NCI-H1417 treated with DMSO at 0.1 percent for 48 hours (cell line): ENCODE measurements at places on chromosomes 6 and 20.

GRCh38 chr6:43628393-43629103 lies 516 bp downstream of the GTPBP2 start:
- no peak for DNase-seq

GRCh38 chr6:24549674-24550353 lies 55.0 kb downstream of the ALDH5A1 start:
- DNase-seq = no peak

DNA sequence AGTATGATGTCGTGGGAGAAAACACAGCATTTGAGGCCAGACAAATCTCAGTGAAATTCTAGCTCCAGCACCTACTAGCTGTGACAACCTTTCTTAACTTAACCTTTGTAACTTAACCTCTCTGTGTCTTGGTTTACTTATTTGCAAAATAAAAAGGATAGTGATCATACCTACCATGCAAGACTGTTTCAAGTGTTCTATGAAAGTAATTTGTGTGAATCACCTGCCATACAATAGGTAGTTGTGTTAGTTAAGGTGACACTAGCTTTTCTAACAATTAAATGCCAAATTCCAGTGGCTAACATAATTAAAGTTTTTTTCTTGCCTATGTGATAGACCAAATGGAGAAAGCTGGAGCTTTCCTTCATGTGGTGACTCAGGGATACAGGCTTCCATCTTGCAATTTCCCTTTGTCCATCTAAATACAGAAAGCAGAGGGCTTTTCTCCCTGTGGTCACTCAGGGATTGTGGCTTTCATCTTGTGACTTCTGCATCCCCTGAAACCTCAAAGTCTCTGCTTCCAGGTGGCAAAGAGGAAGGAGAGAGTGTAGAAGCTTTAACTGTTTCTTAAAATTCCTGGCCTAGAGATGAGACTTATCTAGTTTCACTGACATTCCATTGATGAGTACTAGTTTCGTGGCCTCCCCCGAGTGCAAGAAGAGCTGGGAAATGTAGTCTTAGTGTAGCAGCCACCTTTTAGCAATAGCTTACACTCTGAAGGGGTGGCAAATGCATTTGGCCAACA lies 311.4 kb downstream of the CLIC5 start:
- DNase-seq = no peak

- no peak for DNase-seq
These were observed 74.4 kb upstream of the FOXC1 start for GRCh38 chr6:1535295-1535694.

DNA sequence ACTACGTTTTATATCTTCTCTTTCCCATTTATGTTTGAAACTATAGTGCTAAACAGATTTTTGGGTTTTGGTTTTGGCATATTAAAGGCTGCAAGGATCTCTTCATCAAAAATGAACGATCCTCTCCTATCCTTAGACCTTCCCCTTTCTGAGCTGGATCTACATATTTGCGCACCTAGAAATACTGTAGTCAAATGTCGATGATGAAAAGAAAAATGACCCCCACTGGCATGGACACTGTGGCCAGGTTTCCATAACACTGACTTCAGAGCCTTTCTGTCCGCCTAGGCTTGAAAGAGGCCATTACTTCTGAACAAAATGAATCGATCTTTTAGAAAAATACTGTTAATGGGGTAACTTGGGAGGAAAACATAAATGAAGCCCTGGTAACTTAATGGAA lies 5.8 kb downstream of the FLRT3 start:
- DNase-seq = no peak

DNA sequence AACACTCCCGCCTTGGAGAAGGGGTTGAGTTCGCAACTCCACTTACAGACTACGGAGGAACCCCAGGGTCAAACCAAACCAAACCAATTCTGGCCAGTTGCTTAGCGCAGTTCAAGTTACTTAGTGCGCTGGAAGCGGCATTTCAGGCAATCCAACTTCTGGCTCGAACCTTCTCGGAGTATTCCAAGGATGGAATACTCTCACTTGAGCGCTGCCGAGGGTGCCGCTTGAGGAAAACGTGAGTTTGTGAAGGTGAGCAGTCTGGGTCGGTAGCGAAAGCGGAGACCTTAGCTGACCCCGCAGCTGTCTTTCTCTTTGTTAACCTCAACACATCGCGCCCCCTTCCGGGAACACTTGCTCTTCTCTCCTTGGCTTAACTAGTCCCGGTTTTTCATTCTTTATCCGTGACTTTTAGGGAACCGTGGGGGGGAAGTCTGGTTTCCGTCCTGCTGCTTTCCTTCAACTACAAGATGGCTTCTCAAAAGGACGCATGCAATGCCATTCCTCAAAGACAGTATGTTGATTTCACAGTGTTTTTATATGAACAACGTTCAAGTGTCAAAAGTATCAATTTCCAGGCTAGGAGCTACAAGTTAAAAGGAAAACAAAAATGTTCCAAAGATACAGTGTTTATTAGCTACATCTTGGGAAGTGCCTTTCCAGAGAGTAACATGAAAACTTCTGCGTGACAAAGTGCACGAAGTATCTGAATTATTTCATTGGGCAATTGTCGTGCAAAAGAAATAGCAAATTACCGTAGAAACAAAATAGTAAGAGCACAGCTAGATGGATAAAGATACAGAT lies 741 bp upstream of the PNISR start:
- peak; percentile 90 for DNase-seq
